Cortex of kidney (tissue), 1 donor: ENCODE measurements at places on chromosomes 3 and 15.

DNA sequence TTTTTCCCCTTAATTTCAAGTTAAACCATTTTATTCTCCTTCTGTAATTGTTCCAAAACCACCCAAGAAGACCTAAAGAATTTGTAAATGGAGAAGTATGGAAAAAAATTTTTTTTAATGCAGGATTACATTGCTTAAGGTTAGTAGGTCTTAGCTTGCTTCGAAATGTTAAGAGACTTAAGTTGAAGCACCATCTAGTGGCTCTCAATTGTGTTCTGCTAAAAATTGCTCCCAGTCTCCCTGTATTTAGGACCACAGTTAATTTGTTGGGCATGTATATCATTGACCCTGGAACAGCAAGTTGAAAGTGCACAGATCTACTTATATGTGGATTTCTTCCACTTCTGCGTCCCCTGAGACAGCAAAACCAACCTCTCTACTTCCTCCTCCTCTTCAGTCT is 32.4 kb downstream of the CD200R1L start:
- no peak for DNase-seq

DNA sequence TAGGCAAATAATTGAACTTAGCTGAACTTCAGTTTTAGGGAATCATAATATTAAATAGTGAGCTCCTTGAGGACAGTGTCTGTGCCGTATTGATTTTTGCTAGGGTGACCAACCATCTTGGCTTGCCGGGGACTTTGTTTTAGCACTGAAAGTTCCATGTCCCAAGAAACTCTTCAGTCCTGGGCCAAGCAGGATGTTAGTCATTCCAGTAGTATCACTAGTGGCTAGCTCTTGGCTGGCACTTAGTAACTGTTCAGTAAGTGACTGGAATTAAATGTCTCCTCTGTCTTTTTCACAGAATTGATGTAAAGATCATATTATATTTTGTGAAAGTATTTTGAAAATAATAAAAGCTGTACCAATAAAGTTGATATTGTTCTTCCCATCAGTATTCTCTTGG is 42.3 kb downstream of the RSRC1 start:
- no peak for DNase-seq

DNA sequence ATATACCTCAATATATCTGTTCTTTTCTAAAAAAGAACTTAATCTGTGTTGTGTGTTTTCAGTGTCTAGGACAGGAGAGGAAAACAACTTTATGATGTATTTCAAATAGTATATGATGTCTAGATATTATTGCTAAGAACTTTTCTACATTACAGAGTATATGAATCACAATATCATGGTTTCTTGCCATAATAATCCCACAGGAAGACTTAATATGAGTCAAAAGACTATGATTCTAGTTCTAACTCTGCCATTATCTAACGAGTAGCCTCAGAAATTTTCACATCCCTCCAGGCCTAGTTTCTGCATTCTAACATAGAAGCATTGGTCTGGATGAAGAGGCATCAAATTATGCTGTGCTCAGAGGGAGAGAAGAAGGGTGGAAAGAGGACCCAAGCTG is 107.7 kb upstream of the SPRED1 start:
- no peak for DNase-seq

DNA sequence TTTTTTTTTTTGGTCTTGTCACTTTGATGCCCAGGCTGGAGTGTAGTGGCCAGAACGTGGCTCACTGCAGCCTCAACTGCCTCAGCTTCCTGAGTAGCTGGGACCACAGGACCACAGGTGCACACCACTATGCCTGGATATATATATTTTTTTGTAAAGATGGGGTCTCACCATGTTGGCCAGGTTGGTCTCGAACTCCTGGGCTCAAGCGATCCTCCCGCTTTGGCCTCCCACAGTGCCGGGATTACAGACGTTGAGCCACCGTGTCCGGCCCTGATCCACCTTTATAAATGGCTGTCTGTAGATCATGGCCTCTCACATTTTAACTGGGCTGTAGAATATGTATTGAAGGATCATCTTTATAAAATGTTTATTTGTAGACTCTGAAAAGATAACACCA is 1.9 kb upstream of the EIF3J start:
- no peak for DNase-seq

DNA sequence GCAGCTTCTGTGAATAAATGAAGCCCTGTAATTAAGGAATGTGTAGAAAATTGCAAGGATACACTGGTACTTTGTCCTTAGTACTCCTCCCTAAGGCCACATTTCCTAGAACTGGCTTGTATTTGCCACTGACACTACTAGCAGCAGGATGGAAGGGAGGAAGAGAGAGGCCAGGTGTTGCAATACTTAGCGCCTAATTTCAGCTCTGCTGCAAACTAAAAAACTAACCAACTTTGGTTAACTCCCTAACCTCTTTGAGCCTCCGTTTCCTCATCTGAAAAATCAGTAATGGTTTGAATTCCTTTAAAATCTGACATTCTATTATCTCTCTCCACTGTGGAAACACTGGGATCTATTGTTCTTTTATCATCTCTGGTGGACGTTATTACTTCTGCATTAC is 257.0 kb downstream of the SV2B start:
- no peak for DNase-seq

DNA sequence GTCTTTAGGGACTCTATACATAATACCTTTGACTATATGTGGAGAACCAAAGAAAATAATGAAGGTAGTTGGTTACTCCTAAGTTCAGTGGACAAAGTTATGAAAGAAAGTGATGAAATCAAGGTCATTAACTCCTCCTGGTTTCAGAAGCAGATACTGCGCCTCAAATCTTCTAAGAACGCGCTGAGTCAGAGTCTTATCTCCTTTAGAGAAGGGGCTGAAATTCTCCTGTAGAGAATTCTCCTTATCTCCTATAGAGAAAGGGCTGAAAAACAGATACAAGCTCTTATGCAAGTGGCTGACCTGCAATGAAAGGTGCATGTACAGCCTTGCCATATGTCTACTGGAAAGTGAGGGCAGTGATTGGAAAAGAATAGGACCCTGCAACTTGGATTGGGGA is 824.2 kb downstream of the NSUN3 start:
- DNase-seq = no peak

DNA sequence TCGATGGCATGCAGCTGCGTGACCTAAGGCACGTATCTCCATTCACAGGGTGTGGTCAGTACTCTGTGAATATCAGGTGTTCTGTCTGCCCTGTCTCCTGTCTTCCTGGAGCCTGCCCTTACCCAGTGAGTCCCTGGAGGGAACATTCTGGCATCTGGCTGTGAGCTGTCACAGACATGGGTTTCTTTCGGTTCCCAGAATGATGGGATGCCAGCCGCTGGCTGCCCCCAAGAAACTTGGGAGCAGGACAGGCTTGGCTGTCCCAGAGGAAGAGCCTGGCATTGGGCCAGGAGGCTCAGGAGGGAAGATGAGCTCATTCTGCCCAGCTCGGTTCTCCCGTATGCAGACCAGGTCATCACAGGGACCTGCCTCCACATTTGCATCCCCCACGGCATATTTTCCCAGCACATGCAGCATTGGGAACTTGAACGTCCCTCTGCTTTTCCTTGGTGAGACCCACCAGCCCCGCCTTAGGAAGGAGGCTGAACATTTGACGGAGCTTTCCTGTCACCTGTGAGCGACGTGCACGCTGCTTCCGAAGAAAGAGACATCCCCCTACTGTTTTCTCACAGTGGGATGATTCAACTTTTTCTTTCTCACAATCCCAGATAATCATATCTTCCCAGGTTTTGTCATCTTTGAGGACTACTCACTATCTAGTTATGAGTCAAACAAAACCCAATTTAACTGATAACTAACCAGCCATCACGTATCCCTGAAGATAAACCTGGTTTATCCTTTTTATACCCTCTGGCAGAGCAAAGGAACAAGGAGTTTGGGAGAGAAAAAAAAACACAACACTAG is 22.0 kb upstream of the PGPEP1L start:
- no peak for DNase-seq

DNA sequence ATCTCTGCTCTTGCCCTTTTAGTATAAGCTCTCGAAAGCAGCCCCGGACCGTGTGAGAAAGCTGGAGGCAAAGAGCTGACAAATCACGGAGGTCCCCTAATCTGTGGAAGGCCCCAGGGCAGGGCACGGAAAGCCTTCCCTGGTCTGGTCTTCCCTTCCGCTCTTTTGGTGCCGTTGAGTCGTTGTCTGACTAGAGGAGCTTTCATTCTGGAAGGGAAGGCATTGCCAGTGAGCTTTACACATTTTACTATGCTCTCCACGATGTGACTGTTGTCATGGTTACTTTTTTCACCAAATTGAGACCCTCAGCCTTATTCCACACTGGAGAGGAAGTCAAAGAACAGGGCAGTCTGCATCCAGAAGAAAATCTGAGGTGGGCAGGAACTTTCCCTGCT is 71.7 kb downstream of the CYP19A1 start:
- no peak for DNase-seq

DNA sequence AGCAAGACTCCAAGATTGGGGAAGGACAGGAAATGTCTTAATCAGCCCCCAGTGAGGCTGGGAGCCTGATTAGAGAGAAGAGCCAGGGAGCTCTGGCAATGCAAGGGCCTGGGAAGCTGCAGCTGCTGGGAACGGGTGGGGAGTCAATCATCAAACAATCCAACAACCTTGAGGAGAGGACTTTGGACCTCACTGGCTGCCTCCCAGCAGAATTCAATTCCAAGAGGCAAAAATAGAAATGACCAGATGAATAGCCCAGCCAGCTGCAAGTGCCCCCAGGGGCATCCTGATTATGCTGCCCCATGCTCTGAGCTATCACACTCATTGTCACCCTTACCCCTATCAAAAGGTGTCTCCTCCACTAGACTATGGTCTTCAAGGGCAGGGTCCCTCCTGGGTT is 6.1 kb upstream of the HOMER2 start:
- no peak for DNase-seq

GRCh38 chr3:127846576-127846975 is 24.3 kb upstream of the MGLL start:
- DNase-seq = no peak

DNA sequence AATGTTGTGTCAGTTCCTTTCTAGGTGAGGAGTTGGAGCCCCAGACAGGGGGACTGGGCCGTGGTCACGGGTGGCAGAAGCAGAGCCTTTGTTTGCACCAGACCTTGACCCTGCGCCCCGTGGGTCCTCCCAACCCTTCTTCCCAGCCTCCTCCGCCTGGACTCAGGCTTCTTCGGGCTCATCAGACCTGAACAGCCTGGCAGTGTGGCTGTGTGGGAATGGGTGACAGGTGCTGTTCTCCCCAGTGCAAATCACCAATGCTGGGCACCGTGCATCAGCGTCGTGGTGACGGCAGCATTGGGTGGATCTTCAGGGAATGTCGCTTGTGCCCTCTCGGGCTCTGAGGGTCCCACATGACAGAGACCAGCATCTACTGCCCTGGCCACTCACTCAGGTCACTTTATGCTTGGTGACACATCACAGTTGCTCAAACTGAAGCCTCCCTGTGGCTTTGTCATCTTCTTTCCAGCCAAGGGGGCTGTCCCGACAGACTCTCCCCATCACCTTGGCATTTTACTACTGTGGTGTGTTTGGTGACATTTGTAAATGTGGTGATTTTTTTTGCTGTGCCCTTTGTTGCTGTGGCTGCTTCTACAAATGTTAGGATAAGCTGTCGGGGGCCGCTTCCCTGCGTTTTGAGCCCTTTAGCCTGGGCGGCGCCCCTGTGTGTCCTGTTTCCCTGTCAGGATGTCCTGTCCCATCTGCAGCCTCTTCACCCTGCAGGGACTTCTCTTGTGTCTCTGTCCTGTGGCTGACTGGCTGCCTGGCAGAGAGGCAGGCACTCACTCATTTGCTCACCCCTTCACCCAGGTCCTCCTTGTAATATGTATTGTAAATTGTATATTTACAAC is 14.5 kb downstream of the APBA2 start:
- DNase-seq = no peak

DNA sequence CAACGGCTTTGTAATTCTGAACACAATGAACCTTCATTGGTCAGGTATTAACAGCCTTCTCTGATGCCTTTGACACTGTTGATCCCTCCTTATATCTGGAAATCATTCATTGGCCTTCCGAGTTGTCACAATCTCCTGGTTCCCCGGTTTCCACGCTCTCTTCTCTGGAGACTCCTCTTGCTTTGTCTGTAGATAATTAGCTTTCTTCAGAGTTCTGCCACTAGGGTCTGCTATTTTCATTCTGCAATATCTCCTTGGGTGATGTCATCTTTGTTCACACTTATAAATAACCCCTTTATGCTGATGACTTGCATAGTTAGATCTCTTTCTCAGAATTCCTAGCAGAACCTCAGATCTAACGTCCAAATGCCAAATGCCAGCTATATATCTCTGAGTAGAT is 583.8 kb upstream of the ZNF717 start:
- DNase-seq = no peak

DNA sequence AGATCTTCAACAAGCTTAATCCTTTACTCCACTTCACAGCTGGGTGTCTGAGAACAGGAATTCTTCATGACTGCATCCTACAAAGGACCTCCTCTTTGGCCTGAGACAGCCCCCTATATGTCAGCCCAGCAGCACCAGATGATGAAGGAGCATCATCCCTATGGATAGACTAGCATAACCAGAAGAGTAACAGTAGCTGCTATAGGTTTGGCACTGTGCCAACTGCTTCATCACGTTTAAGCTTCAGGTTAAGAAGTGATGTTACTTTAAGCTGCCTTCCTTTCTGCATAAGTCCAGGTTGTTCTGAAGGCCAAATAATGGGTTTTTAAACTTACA is 50.6 kb downstream of the CMSS1 start:
- no peak for DNase-seq

- DNase-seq = no peak
Measured at GRCh38 chr3:139204728-139205127, 139.1 kb upstream of the MRPS22 start.

DNA sequence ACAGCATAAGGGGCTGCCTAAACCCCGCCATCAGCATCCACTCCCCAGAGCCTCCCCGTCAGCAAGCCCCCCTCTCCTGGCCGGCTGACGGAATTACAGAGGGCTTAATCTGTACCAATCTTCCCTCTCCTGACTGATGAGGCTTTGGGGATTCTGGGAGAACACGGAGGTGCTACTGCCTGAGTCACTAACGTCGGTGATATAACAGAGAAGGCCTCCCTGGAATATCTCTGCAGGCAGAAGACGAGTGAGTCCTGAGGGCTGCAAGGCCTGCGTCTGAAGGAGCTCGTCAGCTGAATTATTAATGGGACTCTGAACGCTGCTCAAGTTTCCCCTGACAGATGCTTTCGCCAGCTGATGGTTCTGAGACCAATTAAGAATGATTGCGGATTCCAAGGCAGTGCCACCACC is 147.7 kb downstream of the XXYLT1 start:
- no peak for DNase-seq

DNA sequence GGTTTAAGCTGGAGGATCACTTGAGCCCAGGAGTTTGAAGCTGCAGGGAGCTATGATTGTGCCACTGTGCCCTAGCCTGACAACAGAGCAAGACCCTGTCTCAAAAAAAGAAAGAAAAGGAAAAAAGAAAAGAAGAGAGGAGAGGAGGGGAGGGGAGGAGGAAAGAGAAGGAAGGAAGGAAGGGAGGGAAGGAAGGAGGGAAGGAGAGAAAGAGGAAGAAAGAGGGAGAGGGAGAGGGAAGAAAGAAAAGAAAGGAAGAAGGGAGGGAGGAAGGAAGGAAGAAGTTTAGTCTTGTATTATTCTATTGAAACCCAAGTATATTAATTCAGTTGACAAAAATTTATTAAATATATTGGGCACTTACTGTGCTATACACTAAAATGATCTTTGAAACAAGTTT is 11.5 kb downstream of the GOLM2 start:
- no peak for DNase-seq

- DNase-seq = no peak
Measured at GRCh38 chr3:107523539-107524325, 970 bp downstream of the BBX start.
